Coronary artery (tissue), 2 donors: ENCODE measurements at places on chromosomes 11 and 22.

DNA sequence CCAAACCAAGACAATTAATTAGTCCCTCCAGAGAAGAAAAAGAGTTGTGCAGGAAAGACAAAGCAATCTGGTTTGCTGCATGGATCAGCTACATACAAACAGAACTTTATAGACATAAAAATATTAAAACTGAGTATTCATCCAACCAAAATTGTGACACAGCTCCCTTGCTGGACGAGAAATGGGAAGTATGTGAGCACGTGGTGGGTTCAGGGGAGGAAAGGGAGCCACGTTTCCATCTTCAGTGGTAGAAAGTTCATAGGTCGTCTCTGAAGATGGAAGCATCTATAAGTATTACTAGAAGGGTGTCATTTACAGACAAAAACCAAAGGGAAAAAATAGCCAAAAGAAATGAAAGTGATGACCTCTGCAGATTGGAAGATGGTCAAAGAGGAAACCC lies 7.1 kb upstream of the KCNJ5 start:
- no peak for DNase-seq

DNA sequence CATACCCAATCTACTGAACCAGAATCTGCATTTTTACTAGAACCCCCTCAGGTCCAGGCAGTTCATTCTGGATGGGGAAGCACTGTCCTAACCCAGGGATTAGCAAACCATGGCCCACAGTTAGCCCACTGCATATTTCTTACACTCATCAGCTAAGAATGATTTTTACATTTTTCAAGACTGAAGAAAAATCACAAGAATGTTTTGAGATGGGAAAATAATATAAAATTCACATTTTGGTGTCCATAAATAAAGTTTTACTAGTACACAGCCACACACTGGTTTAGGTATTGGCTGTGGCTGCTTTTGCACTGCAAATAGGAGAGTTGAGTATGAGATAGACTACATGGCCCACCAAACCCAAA lies 59.4 kb downstream of the PPFIBP2 start:
- DNase-seq: no peak

- DNase-seq: no peak
Measured at GRCh38 chr11:66286699-66287098, 2.2 kb downstream of the YIF1A start.

- DNase-seq: peak; percentile 73
Measured at GRCh38 chr11:706957-707816, 1.2 kb downstream of the EPS8L2 start.

GRCh38 chr11:79439886-79440570 lies 802 bp downstream of the TENM4 start:
- DNase-seq: peak; percentile 75

- DNase-seq: no peak
Measured at GRCh38 chr11:108877178-108877577, 212.3 kb downstream of the DDX10 start.

DNA sequence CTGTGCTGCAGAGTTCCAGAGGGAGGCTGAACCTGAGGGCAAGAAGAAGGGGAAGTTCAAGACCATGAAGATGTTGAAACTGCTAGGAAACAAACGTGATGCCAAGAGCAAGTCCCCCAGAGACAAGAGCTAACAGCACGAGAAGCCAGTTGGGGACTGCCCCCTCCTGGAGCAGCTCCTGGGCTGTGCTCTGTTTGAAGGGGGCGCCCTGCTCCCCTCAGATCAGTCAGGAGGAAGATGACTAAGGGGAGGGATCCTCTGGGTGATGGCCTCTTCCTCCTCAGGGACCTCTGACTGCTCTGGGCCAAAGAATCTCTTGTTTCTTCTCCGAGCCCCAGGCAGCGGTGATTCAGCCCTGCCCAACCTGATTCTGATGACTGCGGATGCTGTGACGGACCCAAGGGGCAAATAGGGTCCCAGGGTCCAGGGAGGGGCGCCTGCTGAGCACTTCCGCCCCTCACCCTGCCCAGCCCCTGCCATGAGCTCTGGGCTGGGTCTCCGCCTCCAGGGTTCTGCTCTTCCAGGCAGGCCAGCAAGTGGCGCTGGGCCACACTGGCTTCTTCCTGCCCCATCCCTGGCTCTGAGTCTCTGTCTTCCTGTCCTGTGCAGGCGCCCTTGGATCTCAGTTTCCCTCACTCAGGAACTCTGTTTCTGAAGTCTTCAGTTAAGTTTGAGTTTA lies 12.6 kb downstream of the C22orf23 start:
- no peak for DNase-seq

- peak; percentile 56 for DNase-seq
Measured at GRCh38 chr11:74006743-74007304, 2.1 kb downstream of the UCP3 start.
